ENCODE measurements at places on chromosomes 4 and X.

DNA sequence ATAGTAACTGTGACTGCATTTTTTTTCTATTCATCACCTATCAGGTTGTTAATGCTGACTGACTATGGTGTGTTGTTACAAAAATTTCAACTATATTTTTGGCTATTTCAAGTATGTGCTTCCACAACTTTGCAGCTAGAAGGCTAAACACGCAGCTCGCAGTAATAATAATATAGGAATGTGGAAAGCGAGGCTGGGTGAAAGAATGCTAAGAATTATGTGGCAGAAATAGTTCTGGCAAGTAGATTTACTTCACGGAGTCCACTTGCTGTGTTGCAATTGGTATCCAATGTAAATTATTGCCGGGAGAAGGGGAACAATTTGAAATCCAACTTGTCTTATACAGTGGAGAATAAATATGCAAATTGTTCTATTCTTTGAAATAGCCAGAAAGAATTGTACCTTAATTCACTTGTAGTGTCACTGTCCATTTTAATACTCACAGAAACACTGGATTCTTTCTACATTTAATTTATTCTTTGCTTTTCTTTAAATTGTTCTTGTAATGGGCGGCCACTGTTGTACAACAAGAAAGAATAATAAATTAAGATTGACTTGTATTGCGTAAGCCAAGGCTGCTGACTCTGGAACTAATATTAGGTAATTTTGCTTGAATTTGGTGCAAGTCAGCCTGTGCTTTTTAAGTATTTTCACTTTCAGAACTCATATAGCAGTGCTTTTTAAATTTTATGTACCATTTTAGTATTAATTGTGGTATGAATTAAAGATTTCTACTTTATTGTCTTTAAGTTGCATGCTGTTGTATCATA, 154.9 kb downstream of the FRMPD4 start:
- no peak for DNase-seq

GRCh38 chr4:183100827-183101226, 1.8 kb downstream of the WWC2 start:
- no peak for DNase-seq

GRCh38 chr4:84852081-84852480, 114.4 kb downstream of the WDFY3 start:
- no peak for DNase-seq

DNA sequence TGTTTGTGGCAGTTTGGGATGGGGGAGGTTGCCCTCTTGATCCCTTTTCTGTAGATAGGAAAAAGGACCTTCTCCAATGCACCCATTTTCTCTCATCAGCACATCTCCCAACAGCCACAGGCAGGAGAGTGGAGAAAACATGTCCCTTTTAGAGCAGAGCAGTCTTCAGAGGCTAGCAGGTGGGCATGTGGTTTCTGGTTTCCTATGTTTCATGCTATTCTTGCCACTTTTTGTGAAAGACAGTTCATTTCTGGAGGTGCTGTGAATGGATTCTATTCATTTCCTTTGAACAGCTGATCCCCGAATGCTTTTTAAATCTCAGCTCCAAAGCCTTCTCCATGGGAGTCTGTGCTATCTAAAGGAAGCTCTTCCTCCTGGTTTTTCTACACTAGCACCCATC, 18.9 kb downstream of the RASL11B start:
- no peak for DNase-seq

- no peak for DNase-seq
Measured at GRCh38 chr4:148166132-148166591, 276.1 kb downstream of the NR3C2 start.

DNA sequence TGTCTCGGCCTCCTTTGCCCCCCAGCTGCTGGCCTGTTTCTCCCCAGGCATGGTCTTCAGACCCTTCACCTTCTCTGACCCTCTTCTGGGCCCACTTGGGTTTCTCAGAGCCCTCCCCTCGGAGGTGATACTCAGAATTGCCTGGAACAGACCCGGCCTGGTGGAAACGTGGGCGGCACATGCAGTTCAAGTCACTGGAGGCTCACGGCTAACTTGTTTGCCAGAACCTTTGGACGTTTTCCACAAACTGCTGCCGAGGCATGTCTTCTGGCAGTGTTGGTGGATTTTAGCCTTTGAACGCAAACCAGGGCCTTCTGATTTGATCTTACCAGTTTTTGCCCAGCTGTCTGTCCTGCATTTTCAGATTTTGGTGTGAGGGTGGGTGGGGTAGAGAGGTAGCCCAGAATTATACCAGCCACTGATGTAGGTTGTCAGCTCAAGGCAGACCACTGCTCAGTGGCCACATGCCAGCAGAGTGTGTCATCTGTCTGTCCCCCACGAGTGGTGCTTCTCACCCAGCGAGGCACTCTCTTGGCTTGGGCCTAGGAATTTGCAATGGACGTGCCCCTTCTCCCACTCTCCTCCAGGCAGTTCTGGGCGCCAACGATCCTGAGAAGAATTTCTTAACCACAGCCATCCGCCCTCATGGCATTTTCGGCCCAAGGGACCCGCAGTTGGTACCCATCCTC, 32.5 kb upstream of the ZNF185 start:
- DNase-seq, result no peak

- DNase-seq, result no peak
Measured at GRCh38 chr4:54445866-54446265, 211.9 kb upstream of the KIT start.

GRCh38 chrX:154809939-154810665, 4.8 kb upstream of the MPP1 start:
- DNase-seq, result no peak

DNA sequence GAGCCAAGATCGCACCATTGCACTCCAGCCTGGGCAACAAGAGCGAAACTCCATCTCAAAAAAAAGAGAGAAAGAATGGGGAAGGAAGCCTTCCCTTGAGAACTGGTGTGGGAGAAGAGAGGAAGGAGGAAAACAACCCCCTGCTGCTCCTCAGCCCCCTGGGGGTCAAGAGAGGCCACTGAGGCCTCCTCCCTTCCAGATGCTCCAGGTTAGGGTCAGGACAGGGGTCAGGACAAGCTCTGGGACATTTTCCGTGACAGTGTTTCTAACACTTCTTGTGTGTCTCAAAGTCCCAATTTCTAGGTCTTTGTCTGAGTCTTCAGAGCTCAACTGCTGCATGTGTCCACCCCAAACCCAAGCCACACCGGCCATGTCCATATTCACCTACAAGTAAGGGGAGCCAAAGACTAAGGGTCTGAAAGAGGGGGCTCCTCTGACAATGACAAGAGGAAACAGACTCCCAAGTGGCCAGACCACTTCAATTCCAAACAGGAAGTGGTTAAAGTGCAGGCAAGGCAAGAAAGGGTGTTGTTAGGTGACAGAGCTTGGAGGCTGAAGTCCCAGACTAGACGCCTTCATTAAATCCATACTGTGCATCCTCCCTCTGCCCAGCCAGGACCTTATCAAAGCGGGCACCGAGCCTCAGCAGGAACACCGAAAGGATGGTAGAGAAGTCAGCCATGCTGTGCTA, 8.3 kb downstream of the L1CAM start:
- no peak for DNase-seq

DNA sequence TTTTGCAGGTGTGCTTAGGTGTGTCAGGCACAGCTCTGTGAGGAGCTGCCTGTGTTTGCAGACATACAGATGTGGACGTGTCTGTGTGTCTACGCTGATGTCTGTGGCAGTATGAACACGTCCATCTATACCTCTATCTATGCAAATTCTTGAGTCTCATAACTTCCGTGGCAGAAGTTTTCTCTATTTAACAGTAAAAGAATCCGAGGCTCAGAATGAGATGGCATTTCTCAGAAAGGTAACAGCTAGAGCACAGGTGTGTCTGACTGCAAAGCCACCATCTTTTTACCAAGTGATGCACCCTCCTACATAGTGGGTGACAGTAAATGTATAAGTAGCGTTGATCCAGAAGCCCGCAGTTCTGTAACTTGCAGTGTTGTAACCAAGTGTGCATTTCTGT, 39.9 kb upstream of the CYP4V2 start:
- DNase-seq, result no peak

- DNase-seq, result peak; percentile 74
Measured at GRCh38 chr4:120071192-120071795, 4.6 kb upstream of the MAD2L1 start.

GRCh38 chr4:142405695-142406498, 440.2 kb downstream of the INPP4B start:
- no peak for DNase-seq

GRCh38 chr4:31923634-31924033, 1203.5 kb downstream of the PCDH7 start:
- no peak for DNase-seq

DNA sequence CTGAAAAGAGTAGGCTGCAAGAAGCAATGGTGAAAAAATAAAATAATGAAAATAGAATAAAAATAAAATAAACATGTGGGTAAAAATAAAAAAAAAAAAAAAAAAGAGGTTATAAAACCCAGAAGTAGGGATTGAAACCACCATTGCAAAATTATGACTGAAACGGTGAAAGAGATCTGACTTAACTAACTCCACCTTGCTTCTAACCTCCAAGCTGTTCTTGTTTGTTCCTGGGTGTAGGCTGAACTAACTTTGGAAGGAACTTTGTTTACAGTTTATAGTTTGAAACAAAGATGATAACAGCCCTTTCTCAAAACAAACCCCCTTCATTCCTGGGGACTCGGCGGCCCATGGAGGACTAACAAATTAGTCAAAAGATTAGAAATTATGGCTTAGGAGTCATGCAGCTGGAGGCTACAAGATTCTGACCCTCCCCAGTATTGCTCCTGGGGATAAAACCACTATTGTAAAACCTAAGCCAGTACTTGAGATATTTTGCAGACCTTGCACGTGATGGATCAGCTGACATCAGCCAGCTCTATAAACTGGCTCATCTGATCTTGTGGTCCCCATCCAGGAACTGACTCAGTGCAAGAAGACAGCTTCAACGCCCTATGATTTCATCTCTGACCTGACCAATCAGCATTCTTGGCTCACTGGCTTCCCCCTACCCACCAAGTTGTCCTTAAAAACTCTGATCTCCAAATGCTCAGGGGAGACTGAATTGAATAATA, 30.4 kb downstream of the DDX60L start:
- no peak for DNase-seq

DNA sequence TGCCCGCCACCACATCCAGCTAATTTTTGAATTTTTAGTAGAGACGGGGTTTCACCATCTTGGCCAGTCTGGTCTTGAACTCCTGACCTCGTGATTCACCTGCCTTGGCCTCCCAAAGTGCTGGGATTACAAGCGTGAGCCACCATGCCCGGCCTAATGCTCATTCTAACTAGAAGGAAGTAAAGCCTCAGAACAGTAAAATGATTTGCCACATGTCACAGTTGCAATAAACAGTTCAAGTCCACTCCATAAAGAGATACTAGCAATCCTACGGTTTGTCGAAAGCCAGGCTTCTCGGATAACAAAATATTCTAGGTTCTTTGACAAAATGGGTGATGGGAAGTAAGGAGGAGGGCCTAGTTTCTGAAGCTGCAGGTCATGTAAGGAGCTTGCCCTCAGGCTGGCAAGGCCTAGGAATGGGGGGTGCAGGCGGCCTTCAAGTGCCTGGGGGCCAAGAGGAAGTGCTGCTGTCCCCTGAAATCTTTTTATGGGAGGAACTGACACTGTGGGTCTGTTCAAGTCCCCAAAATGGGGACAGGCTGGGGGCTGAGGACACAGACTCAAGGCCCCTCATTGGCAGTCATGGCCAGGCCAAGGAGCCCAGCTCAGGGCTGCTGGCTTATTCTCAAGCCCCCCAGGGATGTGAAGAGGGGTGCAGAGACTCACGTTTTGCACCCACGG, 31.8 kb upstream of the ACSL1 start:
- no peak for DNase-seq

DNA sequence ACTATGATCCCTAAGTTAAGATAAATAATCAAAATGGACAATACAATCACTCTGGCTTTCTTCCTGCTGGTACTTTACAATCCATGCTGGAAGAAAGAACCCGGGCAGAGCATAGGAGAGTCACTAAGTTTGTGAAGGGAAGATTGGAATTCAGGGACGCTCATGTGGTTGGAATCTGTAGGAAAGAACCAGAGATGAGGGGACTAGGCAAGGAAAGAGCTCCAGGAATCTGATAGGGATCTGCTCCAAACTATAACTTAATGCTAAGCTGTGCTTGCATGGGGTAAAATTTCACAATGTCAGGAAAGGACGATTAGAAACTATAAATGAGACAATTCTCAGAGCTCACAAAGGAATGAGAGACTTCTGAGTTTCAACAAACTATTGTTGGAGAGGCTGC, 167.5 kb downstream of the ADGRA3 start:
- DNase-seq, result no peak

DNA sequence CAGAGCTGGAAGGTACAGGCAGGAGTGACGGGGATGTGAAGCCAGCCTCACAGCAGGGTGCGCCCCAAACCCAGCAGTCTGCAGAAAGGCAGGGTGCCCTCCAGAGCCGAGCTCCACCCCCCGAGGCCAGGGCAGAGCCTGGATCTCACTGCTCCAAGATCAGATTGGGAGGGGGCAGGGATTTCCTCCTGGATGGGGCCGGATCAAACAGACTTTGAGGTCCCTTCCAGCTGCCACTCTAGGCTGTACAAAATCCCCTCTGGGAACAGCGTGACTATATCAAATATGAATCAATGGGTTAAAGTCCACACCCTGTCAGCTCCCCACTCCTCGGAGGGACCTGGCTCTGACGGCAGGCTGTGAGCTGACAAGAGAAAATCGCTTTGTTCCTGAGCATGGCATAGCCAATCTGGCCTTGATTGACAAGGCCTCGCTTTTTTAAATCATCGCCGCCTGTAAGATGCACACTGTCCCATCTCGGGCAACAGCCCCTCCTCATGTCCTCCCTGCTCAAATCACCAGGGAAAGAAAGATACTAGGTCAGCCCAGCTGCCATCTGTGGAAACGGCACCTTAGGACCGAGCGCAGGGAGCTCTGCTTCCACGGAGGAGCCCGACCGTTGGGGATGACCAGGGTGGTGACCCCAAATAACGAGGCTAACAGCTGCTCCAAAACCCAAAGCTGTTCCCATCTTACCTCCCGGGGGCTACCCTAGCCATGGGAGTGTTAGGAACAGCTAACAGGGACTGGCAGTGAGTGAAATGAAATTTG, 39.9 kb downstream of the PSAPL1 start:
- DNase-seq, result no peak

GRCh38 chr4:53039741-53040458, 177.8 kb downstream of the RASL11B start:
- no peak for DNase-seq

DNA sequence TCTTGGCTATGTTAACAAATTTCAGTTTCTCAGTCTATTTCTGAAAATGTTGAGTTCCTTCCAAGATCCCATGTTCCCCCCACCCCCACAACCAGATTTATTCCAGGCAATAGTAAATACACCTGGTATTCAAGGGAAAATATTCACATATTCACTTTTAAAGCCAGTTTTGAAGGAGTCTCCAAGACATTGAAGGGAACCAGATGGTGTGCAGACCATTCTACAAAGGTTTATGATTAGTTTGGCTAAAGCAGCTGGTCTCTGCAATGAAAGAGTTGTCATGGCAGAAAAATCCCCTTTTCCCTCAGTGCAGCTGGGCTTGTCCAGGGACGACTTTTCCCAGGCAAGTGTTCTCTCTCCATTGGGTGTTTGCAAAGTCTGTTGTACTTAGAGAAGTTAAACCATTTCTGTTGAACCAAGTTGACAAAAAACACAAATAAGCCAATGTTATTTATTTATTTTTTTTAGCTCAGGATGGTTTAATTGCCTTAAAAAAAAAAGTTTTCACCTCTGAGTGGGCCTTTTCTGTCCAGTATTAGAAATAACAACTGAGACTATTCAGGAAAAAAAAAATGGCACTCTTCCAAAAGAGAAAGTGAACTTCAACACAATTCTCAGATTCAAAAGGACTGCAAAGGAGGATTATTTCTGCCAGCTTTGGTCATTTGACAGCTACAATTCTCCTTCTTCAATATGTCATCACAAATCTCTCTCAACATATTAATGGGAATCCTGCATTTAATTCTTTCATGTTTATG, 410.6 kb downstream of the IL1RAPL1 start:
- no peak for DNase-seq

GRCh38 chr4:129622566-129622965, 526.6 kb downstream of the C4orf33 start:
- DNase-seq, result no peak
